ENCODE measurements at places on chromosomes 6 and 20.

DNA sequence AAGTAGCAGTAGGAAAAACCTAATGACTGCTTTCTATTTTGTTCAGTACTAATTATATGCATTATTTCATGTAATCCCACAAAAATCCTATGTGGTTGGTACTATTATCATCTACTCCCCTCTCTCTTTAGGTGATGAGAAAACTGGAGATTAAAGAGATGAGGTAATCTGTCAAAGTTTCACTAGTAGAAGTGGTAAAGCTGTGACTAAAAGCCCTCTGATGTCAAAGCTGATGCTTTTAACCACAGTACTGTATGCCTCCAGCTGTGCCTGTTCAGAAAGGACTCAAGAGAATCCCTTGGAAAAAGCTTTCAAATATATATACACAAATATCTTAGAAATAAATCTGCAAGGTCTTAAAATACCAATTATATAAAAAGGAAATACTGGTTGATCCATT, 38.0 kb downstream of the PHIP start:
- no peak for DNase-seq

DNA sequence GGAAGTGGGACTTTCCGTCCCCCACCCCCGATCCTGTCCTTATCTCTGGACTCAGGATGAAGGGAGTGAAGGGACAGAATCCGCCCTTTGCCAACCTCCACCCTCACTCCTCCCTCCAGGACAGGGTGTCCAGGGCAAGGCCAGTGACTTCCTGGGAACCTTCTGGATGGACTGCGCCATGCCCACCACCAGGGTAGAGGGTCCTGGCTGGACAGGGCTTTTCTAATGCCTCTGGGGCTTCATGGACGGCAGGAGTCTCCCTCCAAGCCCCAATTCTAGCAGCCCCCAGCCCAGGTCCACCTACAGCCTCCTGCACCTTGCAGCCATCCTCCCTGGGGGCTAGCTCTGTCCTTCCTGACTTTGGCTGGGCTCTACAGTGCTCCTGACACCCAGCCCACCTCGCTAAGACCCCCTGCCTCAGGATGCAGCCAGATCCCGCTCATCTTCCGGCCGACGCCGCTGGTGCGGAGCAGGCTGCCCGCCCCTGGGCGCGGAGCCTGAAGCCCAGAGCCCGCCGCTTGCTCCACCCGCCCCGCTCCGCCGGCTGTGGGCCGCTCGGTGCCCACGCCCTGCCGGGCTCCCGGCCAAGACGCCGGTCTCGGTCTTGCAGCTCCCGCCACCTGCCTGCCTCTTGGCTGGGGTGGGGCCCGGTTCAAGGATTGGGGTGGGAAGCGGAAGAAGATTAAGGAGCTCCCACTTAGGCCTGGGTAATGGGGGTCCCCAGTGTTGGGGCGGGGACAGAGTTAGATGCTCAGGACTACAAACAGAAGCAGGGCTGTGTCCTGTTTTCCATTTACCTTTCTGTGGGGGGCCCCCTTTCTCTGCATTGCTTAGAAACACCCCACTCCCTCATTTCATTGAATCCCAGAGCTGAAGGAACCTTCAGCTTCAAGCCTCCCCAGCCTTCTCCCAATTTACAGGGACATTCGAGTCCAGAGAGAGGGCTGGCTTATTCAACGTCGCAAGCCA, 72.8 kb downstream of the MDGA1 start:
- DNase-seq = no peak

DNA sequence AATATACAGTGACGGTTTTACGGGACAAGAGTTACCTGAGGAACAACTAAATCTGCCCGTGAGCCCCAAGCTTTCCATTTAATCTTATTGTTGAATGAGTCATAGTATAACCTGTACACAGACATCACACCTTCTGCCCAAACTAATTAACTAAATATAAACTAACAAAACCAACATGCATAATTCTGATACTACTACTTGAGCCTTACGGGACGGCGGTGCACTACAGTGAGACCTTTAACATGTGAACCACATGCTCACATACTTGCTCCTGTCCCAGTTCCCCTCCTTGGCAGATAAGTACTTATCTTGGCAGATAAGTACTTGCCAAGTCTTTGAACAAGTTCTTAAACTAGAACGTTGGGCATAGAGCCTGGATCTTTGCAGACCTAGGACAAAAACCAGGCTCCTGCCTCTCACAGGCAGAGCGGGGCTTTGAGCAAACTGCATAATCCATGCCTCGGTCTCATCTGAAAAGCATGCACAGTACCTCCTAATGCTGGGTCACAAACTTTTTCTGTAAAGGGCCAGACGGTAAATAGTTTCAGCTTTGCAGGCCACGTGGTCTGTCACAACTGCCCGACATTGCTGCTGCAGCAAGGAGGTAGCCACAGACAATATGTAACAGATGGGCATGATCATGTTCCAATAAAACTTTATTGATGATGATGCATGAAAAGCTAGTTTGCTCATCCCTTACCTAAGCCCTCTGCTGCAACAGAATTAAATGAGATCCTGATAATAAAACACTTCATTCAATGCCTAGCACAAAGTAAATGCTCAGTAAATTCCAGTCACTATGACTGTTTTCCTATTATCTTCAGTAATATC, 23.0 kb downstream of the ZNF217 start:
- no peak for DNase-seq

DNA sequence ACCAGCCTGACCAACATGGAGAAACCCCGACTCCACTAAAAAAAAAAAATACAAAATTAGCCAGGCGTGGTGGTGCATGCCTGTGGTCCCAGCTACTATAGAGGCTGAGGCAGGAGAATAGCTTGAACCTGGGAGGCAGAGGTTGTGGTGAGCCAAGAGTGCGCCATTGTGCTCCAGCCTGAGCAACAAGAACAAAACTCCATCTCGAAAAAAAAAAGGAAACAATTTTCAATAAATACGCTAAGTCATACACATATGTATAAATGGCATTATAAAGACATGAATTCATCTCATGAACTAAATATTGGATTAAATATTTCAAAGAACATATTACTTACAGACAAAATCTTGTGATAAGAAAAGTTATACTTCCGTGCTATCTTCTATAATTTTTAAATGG, 2.9 kb downstream of the ARHGAP18 start:
- DNase-seq = no peak

DNA sequence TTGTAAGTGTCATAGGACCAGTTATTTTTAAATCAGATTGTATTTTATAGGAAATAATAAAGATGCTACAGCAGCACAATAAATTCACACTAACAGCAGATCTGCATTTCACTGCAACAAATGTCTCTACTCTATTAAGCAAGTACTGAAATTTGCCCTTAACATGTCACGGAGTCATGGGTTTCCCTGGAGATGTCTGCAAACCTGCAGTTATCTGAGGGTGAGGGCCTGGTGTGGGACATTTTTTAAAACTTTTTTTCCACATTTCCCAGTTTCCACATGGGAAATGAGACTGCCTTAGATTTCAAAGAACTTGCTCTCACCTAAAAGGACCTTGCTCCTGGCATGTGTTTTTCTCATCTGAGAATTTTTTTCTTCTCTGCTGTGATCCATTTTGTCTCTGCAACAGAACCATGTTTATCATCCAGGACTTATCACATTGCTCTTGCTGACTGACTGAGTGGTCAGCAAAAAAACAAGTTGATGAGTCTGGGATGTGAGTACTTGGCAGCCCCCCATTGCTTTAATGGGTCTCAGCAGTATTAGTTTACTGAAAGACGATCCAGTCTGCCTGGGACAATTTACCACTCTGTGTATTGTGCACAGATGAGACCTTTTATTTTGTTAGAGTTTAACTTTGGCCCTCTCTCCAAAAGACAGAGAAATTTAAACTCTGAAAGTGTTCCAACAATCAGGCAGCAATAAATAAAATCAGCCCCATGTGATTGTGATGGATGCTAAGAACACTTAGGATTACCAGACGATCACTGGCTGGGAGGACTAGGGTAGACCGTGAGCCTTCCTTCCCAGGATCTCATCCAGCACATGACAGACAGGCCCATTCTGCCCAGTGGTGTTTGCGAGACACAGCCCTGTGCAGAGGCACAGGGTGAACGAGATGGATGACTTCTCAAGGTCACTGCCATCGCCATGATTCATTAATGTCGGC, 268.8 kb downstream of the BTBD9 start:
- DNase-seq = no peak

GRCh38 chr6:68008445-68008844, 626.6 kb upstream of the ADGRB3 start:
- no peak for DNase-seq

- no peak for DNase-seq
Measured at GRCh38 chr20:15039088-15039752, 701.8 kb upstream of the FLRT3 start.

Data from stimulated activated CD8-positive, alpha-beta memory T cell treated with anti-CD3 and anti-CD28 coated beads, Interleukin-7, amount 100 ng/mL, for 1 hour (primary cell).